Activated CD8-positive, alpha-beta T cell treated with anti-CD3 and anti-CD28 coated beads for 36 hours (primary cell): ENCODE measurements at places on chromosomes 3 and 15. TPM values are rescaled to one million over a fixed set of nuclear protein-coding genes. Genes with fewer than 3 reads are reported as not detected.

- no peaks in the 10 kb centered on the region for H3K36me3 ChIP-seq
- H3K27ac ChIP-seq, result no peak overlapping the region
- peaks cover 1% of the 10 kb centered on the region for H3K27me3 ChIP-seq
Measured at GRCh38 chr15:86540840-86541467, 461.3 kb downstream of the AGBL1 start.

GRCh38 chr3:179476215-179476614 is 24.9 kb upstream of the GNB4 start:
- no peak overlapping the region for H3K27ac ChIP-seq
- H3K4me1 ChIP-seq, result no peaks in the 10 kb centered on the region
- DNase-seq, result no peak
- H3K4me3 ChIP-seq, result no peak overlapping the region
- peaks cover 5% of the 10 kb centered on the region for H3K27me3 ChIP-seq

- no peaks in the 10 kb centered on the region for H3K27me3 ChIP-seq
- no peak for DNase-seq
- H3K36me3 ChIP-seq, result no peaks in the 10 kb centered on the region
Measured at GRCh38 chr15:32857732-32858131, 139.9 kb downstream of the GREM1 start.

DNA sequence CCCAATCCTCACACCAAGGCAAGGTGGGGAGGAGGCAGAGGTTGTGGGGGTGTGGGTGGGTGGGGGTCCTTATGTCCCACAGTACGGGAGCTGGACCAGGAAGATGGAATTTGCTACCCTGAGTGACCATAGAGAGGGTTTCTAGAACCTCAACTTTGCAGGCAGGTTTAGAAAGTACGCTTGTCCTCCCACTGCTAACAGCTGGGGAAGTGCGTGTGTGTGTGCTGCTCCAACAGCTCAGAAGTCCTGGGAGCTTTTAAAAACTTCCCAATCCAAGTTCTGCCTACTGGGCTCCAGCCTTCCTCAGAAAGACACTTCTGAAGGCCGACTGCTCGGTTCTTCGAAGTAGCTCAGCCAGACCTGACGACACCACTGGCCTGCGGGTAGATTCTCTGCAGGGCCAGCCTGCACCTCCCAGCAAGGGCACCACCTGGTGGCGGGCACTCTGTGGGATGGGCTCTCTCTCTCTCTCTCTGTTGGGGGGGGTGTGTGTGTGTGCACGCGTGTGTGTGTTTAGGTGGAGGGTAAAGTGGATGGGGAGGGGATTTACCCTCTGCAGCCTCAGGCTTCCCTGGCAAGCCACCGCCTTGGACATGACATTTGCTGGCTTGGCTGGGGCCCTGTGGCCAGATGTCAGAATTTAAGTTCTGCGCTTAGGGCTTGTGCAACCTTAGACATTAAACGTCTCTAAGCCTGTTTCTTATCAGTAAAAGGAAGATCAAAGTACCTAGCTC is 15.6 kb downstream of the TMEM158 start:
- H3K27ac ChIP-seq, result no peak overlapping the region
- no peaks in the 10 kb centered on the region for H3K36me3 ChIP-seq
- peak; percentile 83 for DNase-seq
- peaks cover 11% of the 10 kb centered on the region for H3K27me3 ChIP-seq
- no peak overlapping the region for H3K4me3 ChIP-seq

GRCh38 chr3:172580680-172581401 is 57.6 kb upstream of the TNFSF10 start:
- H3K4me1 ChIP-seq, result peaks cover 78% of the 10 kb centered on the region
- H3K4me3 ChIP-seq, result peak overlapping the region; percentile 37
- DNase-seq, result no peak
- H3K36me3 ChIP-seq, result peaks cover 7% of the 10 kb centered on the region
- peak overlapping the region; percentile 86 for H3K27ac ChIP-seq

- no peaks in the 10 kb centered on the region for H3K27me3 ChIP-seq
- H3K4me3 ChIP-seq, result peak overlapping the region; percentile 5
- DNase-seq, result no peak
- peaks cover 78% of the 10 kb centered on the region for H3K4me1 ChIP-seq
- peaks cover 4% of the 10 kb centered on the region for H3K36me3 ChIP-seq
Measured at GRCh38 chr3:134236505-134237170, 14.0 kb downstream of the RYK start.

GRCh38 chr15:40263024-40263754 is 19.7 kb downstream of the ANKRD63 start:
- H3K27ac ChIP-seq, result no peak overlapping the region
- no peaks in the 10 kb centered on the region for H3K27me3 ChIP-seq
- H3K4me3 ChIP-seq, result no peak overlapping the region
- H3K4me1 ChIP-seq, result no peaks in the 10 kb centered on the region
- no peaks in the 10 kb centered on the region for H3K36me3 ChIP-seq

DNA sequence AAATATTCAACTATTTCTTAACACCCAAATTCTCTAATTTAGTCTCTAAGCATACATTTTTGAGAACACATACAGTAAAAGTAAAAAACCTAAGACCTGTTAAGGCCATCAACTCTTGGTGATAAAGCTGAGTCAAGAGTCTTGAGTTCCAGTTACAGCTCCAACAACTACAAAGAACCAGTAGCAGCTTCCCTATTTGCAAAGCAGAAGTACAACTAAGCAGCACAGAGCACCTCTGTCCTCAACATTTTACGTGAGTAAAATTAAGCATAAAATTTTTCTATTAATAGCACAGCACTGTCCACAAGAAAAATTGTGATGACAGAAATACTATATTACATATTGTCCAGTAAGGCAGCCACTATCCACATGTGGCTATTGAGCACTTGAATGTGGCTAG is 4.4 kb downstream of the PCOLCE2 start:
- no peak for DNase-seq
- H3K27me3 ChIP-seq, result peaks cover 41% of the 10 kb centered on the region

- no peak for DNase-seq
- peaks cover 86% of the 10 kb centered on the region for H3K4me1 ChIP-seq
- H3K36me3 ChIP-seq, result peaks cover 55% of the 10 kb centered on the region
- H3K27me3 ChIP-seq, result no peaks in the 10 kb centered on the region
Measured at GRCh38 chr15:74426404-74427281, 7.1 kb downstream of the SEMA7A start.

DNA sequence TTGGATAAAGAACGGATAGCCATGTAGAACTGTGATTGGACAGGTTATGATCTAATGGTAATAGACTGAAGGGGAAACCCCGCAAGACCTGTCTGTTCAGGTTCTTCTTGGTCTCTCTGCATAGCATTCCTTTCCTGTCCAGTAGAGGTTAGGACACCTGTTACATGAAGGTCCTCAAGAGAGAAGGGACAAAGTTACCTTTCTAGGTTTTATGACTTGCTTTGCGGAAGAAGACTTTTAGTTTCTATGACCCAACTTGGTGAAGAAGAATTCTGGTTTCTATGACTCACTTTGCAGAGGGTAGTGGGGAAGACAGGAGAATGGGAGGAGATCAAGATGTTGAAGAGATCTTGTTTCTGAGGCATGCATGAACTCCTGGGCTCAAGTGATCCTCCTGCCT is 97.9 kb upstream of the C3orf80 start:
- no peaks in the 10 kb centered on the region for H3K36me3 ChIP-seq
- H3K4me3 ChIP-seq, result no peak overlapping the region
- H3K4me1 ChIP-seq, result no peaks in the 10 kb centered on the region

GRCh38 chr3:59481776-59482400 is 432.1 kb upstream of the CFAP20DC start:
- H3K4me3 ChIP-seq, result no peak overlapping the region
- H3K27ac ChIP-seq, result no peak overlapping the region
- DNase-seq, result no peak
- no peaks in the 10 kb centered on the region for H3K36me3 ChIP-seq
- peaks cover 10% of the 10 kb centered on the region for H3K4me1 ChIP-seq

DNA sequence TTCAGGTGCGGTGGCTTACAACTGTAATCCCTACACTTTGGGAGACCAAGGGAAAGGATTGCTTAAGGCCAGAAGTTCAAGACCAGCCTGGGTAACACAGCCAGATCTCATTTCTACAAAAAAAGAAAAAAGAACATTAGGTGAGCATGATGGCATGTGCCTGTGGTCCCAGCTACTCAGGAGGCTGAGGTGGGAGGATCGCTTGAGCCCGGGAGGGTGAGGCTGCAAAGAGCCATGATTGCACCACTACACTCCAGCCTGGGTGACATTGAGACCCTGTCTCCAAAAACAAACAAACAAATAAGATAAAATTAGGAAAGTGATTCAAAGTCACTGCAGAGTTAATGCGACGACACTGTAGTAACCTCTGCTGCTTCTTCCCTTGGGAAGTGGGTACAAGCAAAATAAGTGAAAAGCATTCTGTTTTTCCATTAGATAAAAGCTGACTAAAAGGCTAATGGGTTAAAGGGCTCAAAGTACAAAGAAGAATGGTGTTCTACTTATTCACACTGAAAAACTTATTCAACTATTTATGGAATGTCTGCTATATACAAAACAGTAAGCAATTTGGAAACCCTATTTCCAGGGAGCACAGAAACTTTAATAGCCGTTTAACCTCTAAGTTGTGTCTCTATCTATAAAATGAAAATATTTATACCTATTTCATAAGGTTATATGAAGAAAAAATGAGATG is 8.0 kb upstream of the RPS27L start:
- H3K27ac ChIP-seq, result no peak overlapping the region
- peaks cover 5% of the 10 kb centered on the region for H3K4me1 ChIP-seq
- H3K27me3 ChIP-seq, result no peaks in the 10 kb centered on the region
- H3K36me3 ChIP-seq, result no peaks in the 10 kb centered on the region

DNA sequence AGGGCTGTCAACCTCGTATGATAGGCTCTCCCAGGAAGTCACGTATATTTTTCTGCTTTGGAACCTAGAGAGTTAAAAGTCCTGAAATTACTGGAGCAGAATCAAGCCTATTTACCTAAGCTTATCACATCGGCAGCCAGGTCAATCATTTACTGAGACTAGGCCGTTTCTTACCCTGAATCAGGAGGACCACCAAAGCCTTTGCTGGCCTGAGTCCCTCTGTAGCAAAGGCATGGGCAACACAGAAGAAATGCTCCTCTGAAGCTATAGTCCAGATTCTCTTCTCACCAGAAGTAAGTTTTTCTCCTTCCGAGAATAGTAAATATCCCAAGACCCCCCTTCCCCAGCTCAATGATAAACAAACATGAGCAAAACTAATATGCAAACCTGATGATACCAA is 125.9 kb upstream of the PHLDB2 start:
- peaks cover 15% of the 10 kb centered on the region for H3K4me1 ChIP-seq
- H3K36me3 ChIP-seq, result peaks cover 11% of the 10 kb centered on the region
- DNase-seq, result no peak
- H3K27ac ChIP-seq, result no peak overlapping the region
- H3K27me3 ChIP-seq, result no peaks in the 10 kb centered on the region

- H3K36me3 ChIP-seq, result no peaks in the 10 kb centered on the region
- H3K27ac ChIP-seq, result no peak overlapping the region
- no peaks in the 10 kb centered on the region for H3K4me1 ChIP-seq
- no peaks in the 10 kb centered on the region for H3K27me3 ChIP-seq
Measured at GRCh38 chr3:98013411-98014267, 21.5 kb downstream of the GABRR3 start.

- H3K4me3 ChIP-seq, result no peak overlapping the region
- no peak for DNase-seq
- no peaks in the 10 kb centered on the region for H3K36me3 ChIP-seq
- H3K27me3 ChIP-seq, result peaks cover 4% of the 10 kb centered on the region
- no peak overlapping the region for H3K27ac ChIP-seq
Measured at GRCh38 chr3:119769394-119770149, 12.3 kb upstream of the NR1I2 start.

DNA sequence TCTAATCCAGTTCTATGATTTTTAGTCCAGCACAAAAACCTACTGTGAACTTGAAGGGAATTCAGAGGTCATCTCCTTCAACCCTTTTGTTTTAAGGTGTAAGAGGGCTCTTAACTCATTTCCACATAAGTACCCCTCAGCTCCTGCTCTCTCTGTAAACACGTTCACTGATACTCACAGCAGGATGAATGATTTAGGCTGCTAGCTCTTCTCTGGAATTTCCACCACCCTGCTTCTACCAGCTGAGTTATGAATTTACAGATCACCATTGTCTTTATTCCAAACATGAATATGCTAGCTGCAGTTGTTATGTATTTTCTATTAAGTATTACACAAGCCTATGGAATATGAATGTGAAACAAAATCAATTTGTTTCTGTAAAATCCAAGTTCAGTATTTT is 101.3 kb upstream of the NANOGP8 start:
- no peaks in the 10 kb centered on the region for H3K27me3 ChIP-seq
- no peak overlapping the region for H3K27ac ChIP-seq
- peaks cover 2% of the 10 kb centered on the region for H3K4me1 ChIP-seq
- no peaks in the 10 kb centered on the region for H3K36me3 ChIP-seq

- no peak for DNase-seq
- H3K27me3 ChIP-seq, result peaks cover 2% of the 10 kb centered on the region
- no peak overlapping the region for H3K27ac ChIP-seq
- H3K4me3 ChIP-seq, result no peak overlapping the region
Measured at GRCh38 chr3:55893045-55893664, 406.0 kb upstream of the WNT5A start.

GRCh38 chr3:97817965-97818364 is 3.8 kb upstream of the CRYBG3 start:
- H3K4me3 ChIP-seq, result no peak overlapping the region
- no peak overlapping the region for H3K27ac ChIP-seq
- DNase-seq, result no peak

DNA sequence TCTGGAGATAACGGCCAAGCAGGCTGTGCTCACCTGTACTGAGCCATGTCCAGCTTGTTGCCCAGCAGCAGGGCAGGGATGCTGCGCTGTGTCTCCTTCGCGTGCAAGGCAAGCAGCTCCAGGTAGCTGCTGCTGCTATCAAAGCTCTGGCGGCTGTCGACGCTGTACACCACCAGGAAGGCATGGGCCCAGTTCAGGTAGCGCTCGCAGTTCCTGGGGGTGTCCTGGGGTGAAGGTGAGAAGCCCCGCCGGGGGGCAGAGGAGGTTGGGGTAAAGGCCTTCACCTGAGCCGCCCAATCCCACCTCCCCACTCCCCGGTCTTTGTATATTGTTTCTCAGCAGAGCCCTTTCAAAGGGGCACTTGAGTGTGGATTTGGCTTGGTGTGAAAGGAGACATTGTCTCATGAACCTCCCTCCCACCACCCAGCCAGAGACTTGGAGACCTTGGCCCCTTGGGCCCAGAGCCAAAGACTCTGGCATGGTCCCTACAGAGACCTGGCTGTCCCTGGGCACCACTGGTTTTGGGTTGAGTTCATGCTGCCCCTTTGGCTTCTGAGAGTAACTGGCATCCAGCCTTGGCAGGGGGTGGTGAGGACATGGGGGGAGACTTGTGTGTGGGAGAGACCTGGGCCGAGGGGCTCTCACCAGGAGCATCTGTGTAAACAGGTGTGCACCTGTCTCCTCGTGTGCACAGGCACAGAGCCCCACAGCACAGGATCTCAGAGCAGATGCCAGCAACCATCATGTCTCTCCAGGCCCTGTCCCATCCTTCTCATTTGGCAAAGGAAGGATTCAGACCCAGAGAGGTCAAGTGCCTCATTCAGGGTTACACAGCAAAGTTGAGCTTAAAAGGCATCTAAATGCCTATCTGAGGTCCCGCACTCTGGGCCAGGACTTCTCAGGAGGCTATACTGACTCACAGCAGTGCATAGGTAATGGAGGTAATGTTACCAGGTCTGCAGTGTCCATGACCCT is 9.1 kb downstream of the RASL12 start:
- no peaks in the 10 kb centered on the region for H3K4me1 ChIP-seq
- H3K27ac ChIP-seq, result no peak overlapping the region
- no peak overlapping the region for H3K4me3 ChIP-seq
- no peak for DNase-seq
- no peaks in the 10 kb centered on the region for H3K36me3 ChIP-seq

GNB4 gene
- total RNA-seq, result 1.3 TPM

RAB6B gene
- total RNA-seq, result 2.0 TPM

RPL39L gene
- 16.2 TPM for total RNA-seq

SNTN gene
- total RNA-seq, result not detected

RLBP1 gene
- total RNA-seq, result not detected

ZMYND10 gene
- 2.6 TPM for total RNA-seq

SHC4 gene
- 2.5 TPM for total RNA-seq
